Urinary bladder (tissue), 4 donors: ENCODE measurements at places on chromosomes 2 and 18.

GRCh38 chr18:389658-390357, 110.7 kb downstream of the COLEC12 start:
- DNase-seq, result no peak

DNA sequence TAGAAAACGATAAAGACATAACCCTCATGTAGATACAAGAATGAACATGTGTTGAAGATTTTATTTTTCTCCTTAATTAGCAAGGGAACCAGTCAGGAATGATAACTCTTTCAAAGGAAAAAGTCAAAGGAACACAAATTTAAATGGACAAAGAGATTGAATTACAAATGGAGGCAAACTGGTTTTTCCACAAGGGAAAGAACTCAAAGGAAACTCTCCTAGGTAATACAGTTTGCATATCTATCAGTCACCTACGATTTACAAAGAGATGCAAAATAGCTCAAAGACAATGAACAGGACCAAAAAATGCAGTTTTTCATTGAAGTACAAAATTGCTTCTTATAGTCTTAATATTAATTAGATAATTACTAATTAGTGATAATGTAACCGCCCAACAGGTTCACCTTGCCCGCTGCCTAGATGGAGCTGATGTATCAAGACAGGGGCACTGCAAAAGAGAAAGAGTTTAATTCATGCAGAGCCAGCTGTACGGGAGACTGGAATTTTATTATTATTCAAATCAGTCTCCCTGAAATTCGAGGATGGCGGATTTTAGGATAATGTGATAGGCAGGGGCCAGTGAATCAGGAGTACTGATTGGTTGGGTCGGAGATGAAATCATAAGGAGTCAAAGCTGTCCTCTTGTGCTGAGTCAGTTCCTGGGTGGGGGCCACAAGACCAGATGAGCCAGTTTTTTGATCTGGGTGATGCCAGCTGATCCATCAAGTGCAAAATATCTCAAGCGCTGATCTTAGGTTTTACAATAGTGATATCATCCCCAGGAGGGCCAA, 151.0 kb downstream of the TMEM17 start:
- DNase-seq, result no peak

- no peak for DNase-seq
Observed at GRCh38 chr2:188410504-188411235, 119.0 kb downstream of the GULP1 start.

- DNase-seq, result no peak
Observed at GRCh38 chr2:242085941-242086621, 216.6 kb downstream of the RTP5 start.

- DNase-seq, result no peak
Observed at GRCh38 chr18:45171679-45172191, 443.5 kb upstream of the SLC14A2 start.

GRCh38 chr2:241081190-241081642, 20.9 kb downstream of the MTERF4 start:
- no peak for DNase-seq

GRCh38 chr18:70024093-70024492, 76.4 kb upstream of the CD226 start:
- no peak for DNase-seq

GRCh38 chr2:150045601-150046000, 441.9 kb downstream of the RND3 start:
- DNase-seq, result no peak

GRCh38 chr18:29234751-29235150, 1057.8 kb upstream of the CDH2 start:
- DNase-seq, result no peak

DNA sequence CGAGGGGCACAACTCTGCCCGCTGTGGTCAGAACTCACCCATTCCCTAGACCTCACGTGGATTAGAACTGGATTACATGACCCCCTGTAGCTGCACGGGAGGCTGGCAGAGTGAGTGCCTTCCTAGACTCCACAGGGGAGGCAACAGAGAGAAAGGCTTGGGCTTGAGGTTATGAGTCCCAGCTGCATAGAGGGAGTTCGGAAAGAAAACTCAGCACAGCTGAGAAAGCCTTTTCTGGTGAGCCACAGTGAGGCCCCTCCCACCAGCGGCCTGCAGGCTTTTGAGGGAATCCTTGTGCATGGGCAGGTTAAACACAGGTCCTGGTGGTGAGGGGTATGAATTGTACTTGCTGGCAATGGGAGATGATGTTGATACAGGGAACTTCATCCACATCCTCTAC, 217.3 kb downstream of the FHOD3 start:
- no peak for DNase-seq

DNA sequence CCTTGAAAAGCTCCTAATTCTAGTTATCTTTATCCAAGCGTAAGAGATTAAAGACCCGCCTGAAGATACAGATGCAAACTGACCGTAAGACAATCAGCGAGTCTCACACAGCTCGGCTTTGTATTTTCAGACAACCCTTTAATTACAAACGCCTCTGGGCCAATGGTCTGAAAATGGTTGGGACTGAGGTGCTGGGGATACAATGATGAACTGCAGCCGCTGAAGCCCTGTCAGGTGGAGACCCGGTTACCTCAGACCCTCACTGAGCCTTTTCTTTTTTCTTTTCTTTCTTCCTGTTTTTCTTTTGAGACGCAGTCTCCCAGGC, 715 bp upstream of the CFAP36 start:
- no peak for DNase-seq

GRCh38 chr2:118880501-118880900, 33.1 kb upstream of the EN1 start:
- no peak for DNase-seq

- DNase-seq, result no peak
Observed at GRCh38 chr18:58231930-58232329, 187.9 kb downstream of the NEDD4L start.

DNA sequence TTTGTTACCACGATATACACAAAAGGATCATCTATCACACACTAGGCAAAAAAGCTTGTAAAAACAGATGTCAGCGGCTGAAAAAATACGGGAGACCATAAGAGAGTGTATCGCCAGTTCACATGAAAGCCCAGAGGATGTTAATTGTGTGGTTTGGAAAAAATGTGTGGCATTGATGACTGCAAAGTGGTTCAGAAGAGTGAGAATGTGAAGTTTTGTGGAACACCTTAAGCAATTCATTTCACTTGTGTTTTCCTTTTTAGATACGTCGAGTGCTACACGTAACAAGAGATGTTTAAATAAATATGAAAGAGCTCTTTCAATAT, 61.7 kb upstream of the DAPL1 start:
- no peak for DNase-seq

DNA sequence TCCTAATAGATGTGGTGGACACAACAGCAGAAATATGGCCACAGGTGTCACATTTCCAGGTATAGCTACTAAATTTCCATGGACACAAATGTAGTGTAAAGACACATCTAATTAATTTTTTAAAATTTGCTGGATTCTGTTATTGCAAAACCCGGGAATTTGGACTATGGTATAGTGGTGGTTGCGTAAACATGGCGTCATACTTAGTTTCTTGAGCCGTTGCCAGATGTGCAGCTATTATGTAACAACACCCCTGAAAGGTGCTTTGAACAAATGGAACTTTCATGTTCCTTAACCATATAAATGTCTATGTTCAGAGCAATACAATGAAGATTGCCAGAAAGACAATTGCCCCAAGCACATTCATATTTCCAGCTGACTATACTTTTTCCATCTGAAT, 85.9 kb downstream of the HRH4 start:
- no peak for DNase-seq

DNA sequence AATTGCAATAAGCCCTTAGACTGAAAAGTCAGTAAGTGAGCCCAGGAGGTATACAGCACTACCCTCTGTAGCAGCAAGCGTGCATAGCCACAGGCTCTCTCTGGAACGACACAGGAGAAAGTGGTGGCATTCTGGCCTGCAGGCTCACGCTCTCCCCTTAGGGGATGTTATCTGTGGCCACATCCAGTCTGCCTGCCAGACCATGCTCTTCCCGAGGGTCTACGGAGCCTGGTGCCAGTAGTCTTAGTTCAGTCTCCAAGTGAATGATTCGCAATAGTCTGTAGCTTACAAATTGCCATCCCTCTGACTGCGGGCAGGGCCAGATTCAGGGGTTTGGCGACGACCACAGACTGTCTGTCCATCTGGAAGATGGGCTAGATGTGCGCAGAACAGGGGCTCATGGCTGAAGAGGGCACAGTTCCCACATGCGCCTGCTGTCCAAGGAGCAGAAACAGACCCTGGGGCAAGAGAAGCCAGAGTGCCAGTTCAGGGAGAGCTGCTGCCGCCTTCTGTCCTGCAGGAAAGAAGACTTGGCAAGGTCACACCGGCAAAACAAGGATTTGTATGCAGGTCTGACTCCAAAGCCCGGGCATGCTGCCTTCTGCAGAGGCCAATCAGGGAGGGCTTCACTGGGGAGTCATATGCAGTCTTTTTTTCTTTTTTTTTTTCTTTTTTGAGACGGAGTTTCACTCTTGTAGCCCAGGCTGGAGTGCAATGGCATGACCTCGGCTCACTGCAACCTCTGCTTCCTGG, 3.5 kb upstream of the KLF11 start:
- no peak for DNase-seq

GRCh38 chr2:55155764-55156281, 76.3 kb downstream of the CLHC1 start:
- DNase-seq, result no peak

- DNase-seq, result no peak
Observed at GRCh38 chr2:120775194-120775593, 39.5 kb downstream of the GLI2 start.

DNA sequence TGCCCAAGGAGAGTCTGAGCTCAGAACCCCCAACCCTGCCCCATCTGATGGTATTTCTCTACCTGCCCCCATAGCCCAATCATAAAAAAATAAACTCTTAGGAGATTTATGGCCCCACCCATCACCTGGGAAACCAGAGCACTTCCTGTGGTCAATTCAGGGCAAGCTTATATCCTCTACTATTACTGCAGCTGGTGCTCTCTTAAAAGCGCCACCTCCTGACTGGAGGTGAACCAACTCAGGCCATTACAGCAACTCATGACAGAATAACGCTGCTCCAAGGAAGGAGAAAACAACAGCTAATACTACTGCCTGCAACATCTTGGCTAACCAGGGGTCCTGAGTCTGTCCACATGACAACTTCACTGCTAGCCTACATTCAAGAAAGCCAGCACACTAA, 195.7 kb downstream of the MTCL1 start:
- no peak for DNase-seq

DNA sequence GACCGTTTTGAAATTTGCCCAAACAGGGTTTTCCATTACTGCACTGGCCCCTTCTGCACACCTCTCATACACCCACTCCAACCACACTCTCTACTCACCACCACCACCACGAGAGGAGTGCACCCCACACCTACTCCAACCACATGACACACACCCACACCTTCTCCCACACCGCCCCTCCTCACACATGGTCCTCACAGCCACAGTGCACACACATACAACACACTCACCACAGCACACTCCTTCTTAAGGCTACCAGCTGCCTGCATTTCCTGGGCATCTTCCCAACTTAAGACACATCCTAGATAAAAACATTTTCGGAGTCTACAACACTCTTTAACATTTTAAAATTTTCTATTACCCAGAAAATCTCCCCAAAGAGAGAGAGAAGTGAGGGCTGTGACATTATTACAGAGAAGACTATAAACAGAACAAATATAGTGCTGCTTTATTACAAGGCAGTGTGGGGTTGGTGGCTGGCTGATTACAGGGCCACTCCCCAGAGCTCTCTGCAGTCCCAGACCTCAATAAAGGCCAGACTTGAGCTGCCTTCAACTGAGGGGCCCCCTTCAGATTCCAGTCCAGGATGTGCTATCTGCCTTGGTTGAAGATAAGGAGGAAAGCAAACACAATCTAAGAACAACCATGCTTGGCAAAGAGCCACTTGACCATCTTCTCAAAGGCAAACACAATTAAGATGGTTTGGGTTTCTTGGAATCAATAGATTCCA, 36.1 kb downstream of the NHEJ1 start:
- DNase-seq, result no peak

DNA sequence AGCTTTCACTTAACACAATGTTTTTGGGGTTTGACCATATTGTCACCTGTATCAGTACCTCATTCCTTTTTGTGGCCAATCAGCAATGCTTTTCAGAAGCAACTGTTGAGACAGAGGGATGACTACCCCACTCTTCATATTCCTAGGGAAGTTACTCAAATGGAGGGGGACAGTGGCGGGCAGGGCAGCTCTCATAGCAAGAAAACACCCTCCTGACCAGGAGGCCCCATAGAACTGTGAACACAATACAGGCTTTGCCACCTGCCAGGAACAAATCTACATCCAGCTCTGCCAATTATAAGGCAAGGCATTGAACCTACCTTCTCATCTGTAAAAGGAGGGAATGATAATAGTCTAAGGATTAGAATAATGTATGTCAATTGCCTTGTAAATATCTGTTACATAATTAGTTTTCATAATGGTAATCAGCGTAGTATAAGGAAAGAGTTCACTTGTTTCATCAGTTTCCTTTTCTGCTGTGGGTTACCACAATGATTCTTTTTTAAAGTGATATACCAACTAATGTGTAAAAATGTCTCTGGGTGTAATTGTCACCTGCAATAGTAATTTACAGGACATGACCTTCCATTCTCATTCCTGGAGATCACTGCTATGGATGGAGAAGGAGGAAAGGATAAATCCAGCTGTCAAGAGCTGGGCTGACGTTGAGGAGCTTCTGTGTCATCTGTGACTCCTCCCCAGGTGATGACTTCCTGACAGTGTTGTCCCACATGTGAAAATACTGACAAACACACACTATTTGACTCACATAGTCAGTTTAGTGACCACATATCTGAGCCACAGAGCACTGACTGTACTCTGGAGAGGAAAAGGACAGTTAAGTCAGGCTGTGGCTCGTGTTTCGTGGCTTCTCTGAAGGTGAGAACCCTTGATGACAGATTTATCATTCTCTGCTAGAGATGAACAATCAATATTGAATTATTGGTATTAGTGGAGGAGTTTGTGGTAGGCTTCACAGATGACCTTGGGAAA, 13.5 kb downstream of the ALPK2 start:
- DNase-seq, result no peak

- no peak for DNase-seq
Observed at GRCh38 chr2:233844836-233845235, 9.5 kb downstream of the HJURP start.

DNA sequence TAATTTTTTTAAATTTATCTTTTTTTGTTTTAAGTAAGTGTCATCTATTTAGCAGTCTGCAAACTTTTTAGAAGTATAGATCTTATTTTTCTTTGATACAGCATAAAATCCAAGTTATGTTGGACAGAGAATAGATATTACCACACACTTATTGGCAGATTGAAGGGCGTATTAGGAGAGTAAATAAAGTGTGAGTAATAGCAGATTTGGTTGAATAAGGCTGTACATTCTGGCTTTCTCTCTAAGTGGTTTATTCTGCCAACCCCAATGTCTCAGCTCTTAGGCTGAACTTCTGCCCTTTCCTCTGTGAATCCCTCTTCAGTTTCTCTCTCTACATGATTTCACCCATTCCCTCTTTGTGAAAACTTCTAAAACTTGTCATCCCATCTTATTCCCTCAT, 651.2 kb downstream of the DCC start:
- no peak for DNase-seq

GRCh38 chr2:147469471-147469870, 375.4 kb upstream of the ACVR2A start:
- DNase-seq, result no peak
